Activated T-cell treated with anti-CD3 and anti-CD28 coated beads, Interleukin-2, amount 50 U/mL, for 72 hours (primary cell): ENCODE measurements at places on chromosomes 4 and X. TPM values are rescaled to one million over a fixed set of nuclear protein-coding genes. Genes with fewer than 3 reads are reported as not detected.

The TMPRSS11B gene
- not detected for total RNA-seq

The NAP1L3 gene
- 3.6 TPM for total RNA-seq

The KLF8 gene
- total RNA-seq: 6.3 TPM

The STPG2 gene
- not detected for total RNA-seq

The PNMA6F gene
- total RNA-seq: not detected

DNA sequence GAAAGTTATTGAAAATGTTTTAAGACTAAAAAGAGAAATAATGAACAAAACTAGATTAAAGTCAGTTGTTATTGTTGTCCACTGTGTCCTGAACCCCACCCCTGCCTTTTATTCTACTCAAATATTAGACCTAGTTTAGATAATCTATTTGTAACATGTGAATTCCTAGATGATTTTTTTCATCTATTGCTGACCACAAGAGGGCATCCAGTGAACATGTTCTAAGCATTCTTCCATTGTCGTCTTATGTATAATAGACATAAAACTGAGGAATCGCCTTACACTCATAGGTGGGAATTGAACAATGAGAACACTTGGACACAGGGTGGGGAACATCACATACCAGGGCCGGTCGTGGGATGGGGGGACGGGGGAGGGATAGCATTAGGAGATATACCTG is 36.4 kb upstream of the HPRT1 start:
- no peak for DNase-seq
- peaks cover 1% of the 10 kb centered on the region for H3K36me3 ChIP-seq
- no peak overlapping the region for H3K27ac ChIP-seq
- no peaks in the 10 kb centered on the region for H3K27me3 ChIP-seq
- H3K4me1 ChIP-seq: no peaks in the 10 kb centered on the region
- no peak overlapping the region for H3K4me3 ChIP-seq

- H3K27me3 ChIP-seq: peaks cover 6% of the 10 kb centered on the region
- peak overlapping the region; percentile 77 for H3K27ac ChIP-seq
- H3K4me3 ChIP-seq: peak overlapping the region; percentile 91
- DNase-seq: peak; percentile 5
Measured at GRCh38 chrX:101347859-101348451, 587 bp downstream of the TIMM8A start.

DNA sequence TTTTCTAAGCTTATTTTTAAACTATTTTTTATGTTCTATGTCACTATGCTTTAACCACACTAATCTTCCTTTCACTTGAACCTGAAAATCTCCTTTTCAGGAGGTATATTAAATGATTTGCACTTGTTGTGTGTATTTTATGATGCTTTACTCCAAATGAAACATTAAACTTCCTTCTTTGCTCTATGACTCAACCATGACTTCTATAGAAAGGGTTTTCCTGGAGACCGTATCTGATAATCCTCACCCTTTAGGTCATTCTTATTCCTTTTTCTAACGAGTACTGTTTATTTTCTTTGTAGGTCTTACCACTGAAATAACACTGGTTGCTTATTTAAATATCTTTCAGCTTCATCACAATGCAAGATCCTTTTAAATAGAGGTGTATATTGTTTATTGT is 1163.2 kb downstream of the PCDH18 start:
- no peak overlapping the region for H3K4me3 ChIP-seq
- H3K27me3 ChIP-seq: no peaks in the 10 kb centered on the region
- no peaks in the 10 kb centered on the region for H3K4me1 ChIP-seq
- no peak for DNase-seq

GRCh38 chr4:80058740-80059139 is 14.3 kb downstream of the ANTXR2 start:
- peak; percentile 45 for DNase-seq
- H3K36me3 ChIP-seq: no peaks in the 10 kb centered on the region
- H3K4me1 ChIP-seq: peaks cover 52% of the 10 kb centered on the region
- peak overlapping the region; percentile 72 for H3K4me3 ChIP-seq

- no peak overlapping the region for H3K4me3 ChIP-seq
- H3K4me1 ChIP-seq: no peaks in the 10 kb centered on the region
- no peaks in the 10 kb centered on the region for H3K27me3 ChIP-seq
- DNase-seq: no peak
- no peak overlapping the region for H3K27ac ChIP-seq
Measured at GRCh38 chr4:117987464-117987863, 46.8 kb upstream of the NDST3 start.

- DNase-seq: no peak
- no peak overlapping the region for H3K27ac ChIP-seq
- peak overlapping the region; percentile 29 for H3K4me3 ChIP-seq
- no peaks in the 10 kb centered on the region for H3K36me3 ChIP-seq
- peaks cover 10% of the 10 kb centered on the region for H3K4me1 ChIP-seq
Measured at GRCh38 chr4:123488916-123489315, 92.3 kb downstream of the SPRY1 start.

DNA sequence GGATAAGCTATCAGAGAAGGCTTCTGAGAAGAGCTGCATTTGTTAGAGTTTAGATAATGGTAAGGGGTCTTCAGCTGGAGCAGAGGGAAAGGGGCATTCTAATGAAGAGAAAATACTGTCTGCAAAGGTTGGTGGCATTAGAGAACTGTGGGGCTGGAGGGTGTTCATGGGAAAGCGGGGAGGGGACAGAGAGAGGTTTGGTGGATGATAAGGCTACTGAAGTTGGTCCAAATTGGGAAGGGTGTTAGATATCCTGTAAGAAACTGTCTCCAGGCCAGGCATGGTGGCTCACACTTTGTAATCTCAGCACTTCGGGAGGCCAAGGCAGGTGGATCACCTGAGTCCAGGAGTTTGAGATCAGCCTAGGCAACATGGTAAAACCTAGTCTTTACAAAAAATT is 59.9 kb downstream of the AFF1 start:
- no peaks in the 10 kb centered on the region for H3K36me3 ChIP-seq
- no peaks in the 10 kb centered on the region for H3K27me3 ChIP-seq
- H3K4me1 ChIP-seq: peaks cover 11% of the 10 kb centered on the region
- H3K4me3 ChIP-seq: no peak overlapping the region
- no peak overlapping the region for H3K27ac ChIP-seq

GRCh38 chr4:127000110-127000509 is 632.6 kb upstream of the INTU start:
- H3K27me3 ChIP-seq: no peaks in the 10 kb centered on the region
- H3K27ac ChIP-seq: no peak overlapping the region
- no peak for DNase-seq
- no peaks in the 10 kb centered on the region for H3K36me3 ChIP-seq
- H3K4me3 ChIP-seq: no peak overlapping the region

DNA sequence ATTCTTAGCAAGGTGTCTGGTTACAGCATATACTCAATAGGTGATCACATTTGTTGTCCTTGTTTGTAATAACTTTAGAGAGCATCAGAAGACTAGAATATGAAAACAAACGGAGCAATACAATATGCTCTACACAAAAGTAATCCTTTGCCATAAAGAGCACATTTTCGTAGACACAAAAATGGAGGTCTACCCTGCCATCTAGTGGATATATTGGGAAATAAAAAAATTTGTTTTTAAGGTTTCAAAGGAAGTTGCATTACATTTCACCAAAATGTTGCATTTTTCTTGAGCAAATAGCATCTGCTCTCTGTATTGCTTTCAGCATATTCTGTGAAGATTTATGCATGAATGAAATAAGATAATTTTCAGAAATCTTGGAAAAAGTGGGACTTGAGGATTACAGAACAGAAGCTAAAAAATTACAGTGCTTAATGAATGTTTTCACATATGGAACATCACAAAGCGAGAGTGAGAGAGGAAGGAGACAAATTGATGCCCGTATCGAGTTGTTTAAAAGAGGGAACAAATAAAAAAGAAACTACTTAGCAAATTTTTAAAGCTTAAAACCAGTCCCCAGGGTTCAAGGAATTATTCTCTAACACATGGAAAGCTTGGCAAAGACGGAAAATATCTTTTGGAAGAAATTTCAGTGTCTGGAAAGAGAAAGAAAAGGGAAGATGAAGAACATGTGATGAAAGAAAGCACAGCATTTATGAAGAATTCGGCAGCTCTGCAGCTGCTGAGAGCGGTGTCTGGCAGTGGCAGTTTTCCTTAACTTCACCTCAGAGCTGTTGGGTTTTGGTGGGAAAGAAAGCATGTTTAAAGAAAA is 390.1 kb downstream of the ANKRD50 start:
- H3K4me1 ChIP-seq: no peaks in the 10 kb centered on the region
- H3K4me3 ChIP-seq: no peak overlapping the region
- H3K27ac ChIP-seq: no peak overlapping the region
- no peaks in the 10 kb centered on the region for H3K36me3 ChIP-seq
- no peak for DNase-seq

DNA sequence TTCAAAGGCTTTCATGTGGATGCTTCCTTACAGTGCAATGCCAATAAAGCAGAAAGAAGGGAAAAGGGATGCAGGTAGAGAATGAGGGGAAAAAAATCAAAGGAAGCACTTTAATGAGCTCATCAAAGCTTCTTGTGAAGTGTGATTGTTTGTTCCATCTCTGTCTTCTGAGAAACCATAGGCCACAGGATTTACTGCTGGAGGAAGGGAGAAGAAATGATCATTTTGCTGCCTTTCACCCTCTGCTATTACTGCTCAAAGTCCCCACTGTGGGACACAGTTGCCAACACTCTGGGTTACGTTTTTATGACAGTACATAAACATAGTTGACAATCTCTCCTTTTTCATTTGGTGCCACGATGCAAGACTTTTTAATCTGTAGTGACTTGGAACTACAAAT is 558.0 kb upstream of the TECRL start:
- H3K36me3 ChIP-seq: peaks cover 1% of the 10 kb centered on the region
- no peak overlapping the region for H3K4me3 ChIP-seq
- H3K4me1 ChIP-seq: no peaks in the 10 kb centered on the region
- no peak overlapping the region for H3K27ac ChIP-seq
- no peak for DNase-seq

DNA sequence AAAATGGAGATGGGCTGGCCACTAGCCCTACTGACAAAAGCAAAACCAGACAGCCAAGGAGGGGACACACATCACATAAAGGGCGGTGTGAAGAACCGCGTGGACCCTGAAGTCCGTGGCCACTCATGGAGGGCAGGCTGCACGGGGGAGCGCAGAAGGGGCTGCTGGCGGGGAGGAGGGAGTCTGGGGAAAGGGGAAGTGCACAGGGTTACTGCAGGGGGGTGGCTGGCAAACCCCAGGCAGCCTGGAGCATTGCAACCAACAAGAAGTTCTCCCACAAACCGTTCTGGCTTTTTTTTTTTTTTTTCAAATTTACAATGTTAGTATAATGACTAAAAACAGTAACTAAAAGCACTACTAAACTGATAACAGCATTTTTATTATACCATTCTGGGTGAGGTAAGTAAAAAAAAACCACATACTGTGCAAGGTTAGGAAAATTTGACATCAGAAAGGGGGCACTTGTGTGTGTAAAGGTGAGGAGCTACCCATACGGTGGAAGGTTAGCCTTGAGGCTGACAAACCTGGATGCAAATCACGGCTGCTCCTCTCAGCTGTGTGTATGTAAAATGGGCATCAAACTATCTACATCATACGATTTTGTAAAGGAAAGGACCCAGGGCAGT is 87.1 kb downstream of the TSPAN5 start:
- no peak overlapping the region for H3K27ac ChIP-seq
- no peak for DNase-seq
- H3K27me3 ChIP-seq: no peaks in the 10 kb centered on the region
- H3K36me3 ChIP-seq: peaks cover 6% of the 10 kb centered on the region
- H3K4me1 ChIP-seq: peaks cover 39% of the 10 kb centered on the region

GRCh38 chr4:74327762-74328161 is 19.5 kb downstream of the EPGN start:
- peaks cover 9% of the 10 kb centered on the region for H3K27me3 ChIP-seq
- H3K27ac ChIP-seq: no peak overlapping the region
- no peak overlapping the region for H3K4me3 ChIP-seq
- no peaks in the 10 kb centered on the region for H3K4me1 ChIP-seq
- H3K36me3 ChIP-seq: no peaks in the 10 kb centered on the region

GRCh38 chr4:78592088-78592783 is 40.7 kb downstream of the ANXA3 start:
- H3K27ac ChIP-seq: no peak overlapping the region
- no peaks in the 10 kb centered on the region for H3K4me1 ChIP-seq
- DNase-seq: no peak
- no peaks in the 10 kb centered on the region for H3K27me3 ChIP-seq
- no peak overlapping the region for H3K4me3 ChIP-seq

GRCh38 chr4:8015512-8015911 is 75.9 kb upstream of the AFAP1 start:
- H3K4me3 ChIP-seq: no peak overlapping the region
- DNase-seq: no peak
- H3K36me3 ChIP-seq: no peaks in the 10 kb centered on the region
- H3K27ac ChIP-seq: no peak overlapping the region
